Stimulated activated CD4-positive, alpha-beta T cell treated with anti-CD3 and anti-CD28 coated beads, Interleukin-1b, Interleukin-23, amount 100 ng/mL, for 48 hours (primary cell): ENCODE measurements at places on chromosomes 2 and 18.

DNA sequence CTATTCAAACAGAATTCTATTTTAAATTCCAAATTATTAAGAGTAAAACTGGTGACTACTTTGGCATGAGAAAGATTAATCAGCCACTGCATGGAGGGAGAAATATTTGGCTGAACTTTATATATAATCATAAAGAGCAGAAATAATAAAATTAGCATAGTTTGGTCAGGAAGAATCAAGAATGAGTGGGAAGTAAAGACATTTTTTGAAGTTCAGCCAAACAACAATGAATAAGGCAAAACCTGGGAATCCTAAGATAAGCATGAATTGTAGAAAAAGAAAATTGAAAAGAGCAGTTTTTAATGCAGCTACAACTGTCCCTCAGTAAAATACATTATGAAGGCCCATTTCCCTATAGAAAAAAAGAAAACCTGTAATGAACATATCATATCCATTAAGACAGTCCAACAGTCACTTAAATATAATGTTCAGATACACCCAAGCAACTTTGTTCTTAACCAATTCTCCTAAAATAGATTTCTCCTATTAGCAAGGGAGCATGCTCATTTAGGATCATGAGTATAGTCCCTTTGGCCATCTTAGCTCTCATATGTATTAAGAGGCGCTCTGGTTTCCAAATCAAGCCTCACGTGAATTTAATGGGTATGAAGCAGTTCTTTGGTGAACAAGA, 6.5 kb downstream of the TMEM17 start:
- no peak for DNase-seq

- no peak for DNase-seq
Measured at GRCh38 chr2:120013597-120014223, 833 bp downstream of the EPB41L5 start.

DNA sequence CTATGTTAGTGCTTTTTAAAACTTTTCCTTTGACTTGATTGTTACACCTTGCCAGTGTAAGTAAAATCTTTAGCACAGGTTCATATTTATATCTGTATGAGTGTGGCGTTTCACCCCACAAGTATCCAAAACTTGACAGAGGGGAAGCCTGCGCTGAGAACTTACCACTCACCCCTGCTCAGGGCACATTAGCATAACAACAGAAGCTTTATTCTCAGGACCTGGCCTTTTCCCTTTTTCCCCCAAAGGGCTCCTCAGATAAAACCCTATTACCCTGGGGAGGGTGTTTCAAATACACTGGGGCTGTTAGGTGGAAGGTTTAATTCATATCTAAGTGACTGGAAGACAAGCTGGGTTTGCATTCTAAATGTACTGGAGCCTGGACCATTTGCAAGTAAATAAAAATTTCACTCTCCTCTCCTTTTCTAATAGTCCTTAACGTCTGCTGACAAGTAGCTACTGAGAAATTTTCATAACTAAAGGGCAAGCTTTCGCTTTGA, 276.6 kb downstream of the RNF152 start:
- DNase-seq = no peak

- DNase-seq = no peak
Measured at GRCh38 chr2:71456617-71457016, 3.3 kb downstream of the DYSF start.

GRCh38 chr2:40037303-40037702, 258.2 kb upstream of the THUMPD2 start:
- DNase-seq = no peak

- DNase-seq = no peak
Measured at GRCh38 chr2:105309147-105309545, 20.4 kb downstream of the TGFBRAP1 start.

DNA sequence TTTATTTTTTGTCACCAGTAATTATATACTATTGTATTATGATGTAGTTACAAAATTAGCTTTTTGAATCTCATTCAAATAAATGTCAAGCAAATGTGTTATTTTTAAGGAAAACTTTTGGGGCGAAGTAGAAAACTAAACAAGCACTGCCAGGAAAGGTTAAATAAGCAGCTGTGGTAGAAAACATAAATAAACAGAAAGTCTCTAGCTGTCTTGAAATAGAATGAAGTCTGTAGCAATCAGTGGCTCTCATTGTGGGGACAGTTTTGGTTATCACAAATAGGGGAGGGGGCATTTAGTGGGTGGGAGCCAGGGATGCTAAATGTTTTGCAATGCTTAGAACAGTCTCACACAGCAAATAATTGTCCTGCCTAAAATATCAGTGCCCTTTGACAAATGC, 3.4 kb downstream of the INSIG2 start:
- no peak for DNase-seq

GRCh38 chr18:42437646-42438045, 482.6 kb downstream of the PIK3C3 start:
- DNase-seq = no peak

- no peak for DNase-seq
Measured at GRCh38 chr18:22412176-22412911, 5.4 kb downstream of the CTAGE1 start.

DNA sequence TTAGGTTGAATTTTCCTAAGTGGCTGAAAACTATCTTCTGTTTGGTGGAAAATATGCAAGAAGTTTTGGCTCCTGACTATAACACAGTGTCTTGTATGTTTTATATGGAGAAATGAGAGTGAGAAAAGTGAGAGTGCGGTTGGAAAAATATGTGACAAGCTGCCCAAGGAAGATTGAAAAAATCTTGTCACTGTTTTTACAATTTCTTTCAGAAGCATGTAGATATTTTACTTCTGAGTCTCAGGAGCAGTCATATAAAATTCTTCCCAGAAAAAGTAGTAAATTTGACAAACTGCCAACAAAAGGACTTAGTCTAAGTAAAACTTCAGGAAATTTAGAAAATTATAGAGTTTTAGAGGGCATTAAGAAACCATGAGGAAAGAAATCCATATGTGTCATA, 19.4 kb upstream of the RMND5A start:
- no peak for DNase-seq

GRCh38 chr2:152330235-152330866, 4.6 kb upstream of the FMNL2 start:
- DNase-seq = no peak
